ENCODE measurements at places on chromosomes 3 and 15. TPM values are rescaled to one million over a fixed set of nuclear protein-coding genes. Genes with fewer than 3 reads are reported as not detected.
A peak's percentile ranks its signal among the peaks of the same experiment; 100 is the strongest.

SCAANT1 gene
- total RNA-seq = not detected

GRCh38 chr3:166634091-166634746 is 745.9 kb downstream of the ZBBX start:
- no peak for DNase-seq

DNA sequence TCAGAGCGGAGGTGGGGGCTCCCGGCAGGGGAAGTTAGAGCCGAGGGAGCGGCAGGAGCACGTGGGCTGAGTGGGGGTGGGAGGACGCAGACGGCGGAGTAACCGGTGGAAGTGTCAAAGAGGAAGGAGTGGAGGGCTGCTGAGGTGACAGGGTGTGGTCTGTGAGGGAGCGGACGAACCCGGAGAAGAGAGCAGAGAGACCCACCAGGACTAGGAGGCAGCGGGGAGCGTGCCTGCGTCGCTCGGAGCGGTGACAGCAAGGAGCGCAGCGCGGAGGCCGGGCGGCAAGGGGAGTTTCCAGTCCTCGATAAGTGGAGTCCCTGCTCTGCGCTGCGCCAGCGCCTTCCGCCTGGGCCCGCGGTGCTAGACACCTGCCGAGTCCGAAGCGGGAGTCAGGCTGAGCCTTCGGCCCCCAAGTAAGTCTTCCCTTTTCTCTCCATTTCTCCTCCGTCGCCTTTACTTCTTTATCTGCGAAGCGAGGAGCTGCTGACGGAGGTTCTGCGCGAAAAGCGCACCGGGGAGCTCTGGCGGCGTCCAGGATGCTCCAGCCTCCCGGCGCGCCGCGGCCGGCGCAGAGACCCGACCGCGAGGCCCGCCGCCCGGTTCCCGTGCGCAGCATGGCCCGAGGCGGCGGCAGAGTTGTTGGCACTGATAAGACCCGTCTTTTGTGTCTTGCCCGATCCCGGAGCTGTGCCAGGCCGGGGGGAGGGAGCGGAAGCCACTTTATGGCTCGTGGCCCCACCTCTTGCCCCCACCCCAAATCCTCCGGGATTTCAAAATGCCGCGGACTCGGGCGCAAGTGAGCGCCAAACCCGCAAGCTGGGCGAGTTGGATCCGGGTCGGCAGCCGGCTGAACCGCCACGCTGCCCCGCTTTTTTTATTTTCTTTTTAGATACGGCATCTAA is 533.0 kb upstream of the SEMA6D start:
- peak; percentile 14 for DNase-seq

ZKSCAN7 gene
- 4.7 TPM for total RNA-seq

DNA sequence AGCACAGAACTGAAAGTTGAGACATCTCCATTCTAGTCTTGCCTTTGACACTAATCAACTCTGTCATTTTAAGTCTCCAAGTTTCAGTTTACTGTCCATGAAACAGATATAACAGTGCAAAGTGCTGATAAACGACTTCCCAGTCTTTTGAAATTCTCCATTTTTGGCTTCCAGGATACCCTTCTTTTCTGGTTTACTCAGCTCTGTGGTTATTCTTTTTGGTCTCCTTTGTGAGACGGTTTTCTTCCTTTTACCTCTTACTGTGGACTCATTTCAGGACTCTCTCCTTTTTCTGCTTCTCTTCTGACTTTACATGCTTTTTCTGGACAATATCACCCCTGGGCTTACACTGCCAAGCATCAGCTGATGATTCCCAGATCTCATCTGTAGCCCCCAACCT is 18.9 kb downstream of the SST start:
- no peak for DNase-seq

IMPG2 gene
- total RNA-seq = 0.18 TPM

GRCh38 chr3:127784283-127784682 is 38.0 kb downstream of the MGLL start:
- no peak for DNase-seq

- DNase-seq = peak; percentile 76
Observed at GRCh38 chr3:149120051-149120972, 9.1 kb upstream of the HPS3 start.

DNA sequence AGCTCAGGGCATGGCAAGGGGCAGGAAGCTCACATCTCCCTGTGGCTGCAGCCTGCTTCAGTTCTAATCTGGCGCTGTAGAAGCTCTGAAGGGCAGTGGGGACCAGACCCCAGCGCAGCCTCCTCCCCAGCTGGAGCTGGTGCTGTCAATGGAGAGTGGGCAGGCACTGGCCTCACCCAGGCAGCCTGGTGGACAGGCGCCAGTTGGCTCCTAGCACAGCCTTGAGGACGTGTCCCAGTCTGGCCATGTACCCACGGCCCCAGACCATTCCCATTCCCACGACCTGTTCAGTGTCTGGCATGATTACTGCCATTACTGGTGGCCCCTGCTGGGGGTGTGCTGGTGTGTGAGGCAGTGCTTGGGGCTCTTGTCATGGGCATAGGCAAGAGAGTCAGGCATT is 16.3 kb downstream of the TYRO3 start:
- DNase-seq = no peak

GOLGA8J gene
- not detected for total RNA-seq

- peak; percentile 63 for DNase-seq
Observed at GRCh38 chr15:66931768-66932633, 133.4 kb upstream of the SMAD3 start.

All from IMR-90 (cell line).